Renal pelvis (tissue), 12 donors: ENCODE measurements at places on chromosomes 6 and 20. TPM values are rescaled to one million over a fixed set of nuclear protein-coding genes. Genes with fewer than 3 reads are reported as not detected.

DNA sequence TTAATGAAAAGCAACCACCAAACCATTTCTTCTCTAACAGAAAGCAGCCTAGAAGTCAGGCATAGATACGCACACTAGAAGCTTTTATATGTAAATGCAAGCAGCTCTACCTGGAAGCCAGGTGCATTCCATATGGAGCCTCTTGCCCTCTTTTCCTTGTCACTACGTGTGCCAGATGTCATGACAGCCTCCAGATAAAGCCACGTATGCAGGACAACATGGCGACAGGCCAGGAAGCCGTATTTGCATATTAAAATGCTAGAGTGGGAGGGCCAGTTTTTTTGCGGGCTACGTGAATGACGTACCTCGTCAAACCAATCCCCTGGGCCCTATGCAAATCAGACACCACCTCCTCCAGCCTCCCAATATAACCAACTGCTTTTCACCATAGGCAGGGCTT, 308.1 kb upstream of the SPTLC3 start:
- no peak for DNase-seq

- DNase-seq, result no peak
Measured at GRCh38 chr6:20891161-20891560, 356.9 kb downstream of the CDKAL1 start.

GRCh38 chr6:83792846-83793245, 60.3 kb upstream of the RIPPLY2 start:
- no peak for DNase-seq

DNA sequence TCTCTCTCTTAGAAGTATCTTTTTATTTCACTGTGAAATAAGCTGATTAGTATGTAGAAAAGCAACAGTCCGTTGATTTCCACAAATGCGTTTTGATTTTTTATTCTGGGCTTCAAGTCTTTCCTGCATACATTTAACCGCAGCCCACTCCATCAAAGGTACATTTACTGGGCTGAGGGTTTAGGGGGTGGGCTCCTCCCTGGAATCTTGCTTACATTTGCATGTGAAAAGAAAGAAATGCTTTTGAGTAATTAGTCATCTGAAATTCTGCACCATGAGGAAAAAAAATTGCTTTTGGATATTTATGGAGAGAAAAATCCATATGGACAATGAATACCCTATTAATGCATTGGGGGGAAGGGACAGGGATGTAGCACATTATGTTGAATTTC, 178.3 kb upstream of the MCHR2 start:
- DNase-seq, result no peak

- DNase-seq, result no peak
Measured at GRCh38 chr20:1430004-1430451, 36.6 kb downstream of the NSFL1C start.

DNA sequence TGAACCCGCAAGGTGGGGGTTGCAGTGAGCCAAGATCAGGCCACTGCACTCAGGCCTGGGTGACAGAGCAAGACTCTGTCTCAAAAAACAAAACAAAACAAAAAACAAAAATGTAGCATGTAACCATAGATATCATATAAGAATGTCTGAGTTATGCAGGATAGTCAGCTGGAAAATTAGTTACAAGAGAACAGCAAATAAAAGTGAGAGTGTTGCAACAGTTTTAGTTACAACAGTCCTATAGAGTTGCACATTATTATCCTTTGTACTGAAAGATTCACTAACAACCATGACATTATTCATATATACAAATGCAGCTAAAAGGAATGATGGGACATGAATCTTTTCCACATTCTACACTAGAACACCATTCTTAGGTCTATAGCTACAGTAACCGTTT, 16.4 kb downstream of the RNF24 start:
- DNase-seq, result no peak

- DNase-seq, result no peak
Measured at GRCh38 chr6:123668063-123668462, 31.3 kb upstream of the TRDN start.

DNA sequence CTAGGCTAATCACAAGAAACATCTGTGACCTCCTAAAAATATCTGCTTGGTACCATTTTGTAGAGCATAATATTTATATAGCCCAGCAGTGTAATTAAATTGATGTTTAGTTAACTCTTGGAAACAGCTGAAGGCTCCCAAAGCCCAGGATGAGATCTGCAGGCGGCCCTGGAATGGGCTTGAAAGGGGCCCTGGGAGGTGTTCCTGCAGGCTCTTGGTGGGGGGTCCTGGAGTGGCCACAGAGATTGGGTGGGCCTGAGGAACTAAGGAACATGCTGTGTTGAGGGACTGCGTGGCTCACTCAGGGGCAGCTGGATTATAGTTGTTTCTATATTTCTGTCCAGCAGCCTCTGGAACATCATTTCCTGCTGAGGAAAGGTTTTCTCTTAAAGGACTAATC, 9.2 kb downstream of the SCP2D1 start:
- DNase-seq, result no peak

DNA sequence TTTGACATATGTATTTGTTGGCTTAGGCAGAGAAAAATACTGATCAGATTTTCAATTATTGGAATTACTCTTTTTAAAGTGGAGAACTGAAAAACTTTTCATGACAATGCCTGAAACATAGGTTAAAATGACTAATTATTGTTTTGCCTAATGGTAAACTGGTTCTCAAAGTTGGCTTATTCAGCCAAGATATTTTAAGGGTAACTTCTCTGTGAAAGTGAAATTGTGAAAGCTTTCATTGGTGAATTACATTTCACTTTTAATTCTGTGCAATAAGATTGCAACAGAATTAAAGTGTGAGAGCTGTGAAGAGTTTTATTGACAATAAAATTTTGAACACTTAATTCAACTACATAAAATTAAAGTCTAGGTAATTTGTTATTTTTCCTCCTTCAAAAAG, 24.5 kb downstream of the KIAA0408 start:
- DNase-seq, result no peak

- DNase-seq, result no peak
Measured at GRCh38 chr6:26025047-26025893, 62.0 kb upstream of the HFE start.

- no peak for DNase-seq
Measured at GRCh38 chr6:166153966-166154365, 13.7 kb downstream of the TBXT start.

- no peak for DNase-seq
Measured at GRCh38 chr20:12354725-12355124, 437.0 kb downstream of the BTBD3 start.

The KIAA1755 gene
- polyA plus RNA-seq, result 2.0 TPM

GRCh38 chr6:150874179-150874578, 8.7 kb downstream of the MTHFD1L start:
- DNase-seq, result no peak

The LAMA4 gene
- polyA plus RNA-seq, result 90.1 TPM

The DZANK1 gene
- polyA plus RNA-seq, result 5.8 TPM

GRCh38 chr6:34239500-34239825, 2.8 kb downstream of the HMGA1 start:
- no peak for DNase-seq

The STK38 gene
- polyA plus RNA-seq, result 48.5 TPM

DNA sequence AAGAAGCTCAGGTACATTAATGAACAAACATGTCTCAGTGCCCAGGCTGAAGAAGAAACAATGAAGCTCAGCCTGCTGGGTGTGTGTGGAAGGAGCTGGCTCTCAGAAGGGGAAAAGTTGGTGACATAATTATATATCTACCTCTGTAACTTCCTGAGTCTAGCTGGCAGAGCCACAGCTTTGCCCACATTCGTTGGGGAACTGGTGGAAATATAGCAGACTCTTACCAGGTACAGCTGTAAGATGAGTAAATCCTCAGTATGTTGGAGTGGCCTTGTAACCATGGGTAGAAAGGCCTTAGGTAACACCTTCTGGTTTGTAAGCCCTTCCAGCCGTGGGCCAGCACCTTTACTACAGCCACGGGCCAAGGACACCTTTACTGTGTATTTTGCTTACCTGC, 29.9 kb upstream of the PNRC1 start:
- no peak for DNase-seq

GRCh38 chr20:33301192-33301930, 18.3 kb downstream of the BPIFB1 start:
- no peak for DNase-seq

- no peak for DNase-seq
Measured at GRCh38 chr6:12748411-12748810, 31.8 kb downstream of the PHACTR1 start.
